Activated gamma-delta T cell (primary cell): ENCODE measurements at places on chromosomes 16 and 17.

GRCh38 chr17:12927001-12927400 lies 90.8 kb downstream of the ELAC2 start:
- no peak for DNase-seq

DNA sequence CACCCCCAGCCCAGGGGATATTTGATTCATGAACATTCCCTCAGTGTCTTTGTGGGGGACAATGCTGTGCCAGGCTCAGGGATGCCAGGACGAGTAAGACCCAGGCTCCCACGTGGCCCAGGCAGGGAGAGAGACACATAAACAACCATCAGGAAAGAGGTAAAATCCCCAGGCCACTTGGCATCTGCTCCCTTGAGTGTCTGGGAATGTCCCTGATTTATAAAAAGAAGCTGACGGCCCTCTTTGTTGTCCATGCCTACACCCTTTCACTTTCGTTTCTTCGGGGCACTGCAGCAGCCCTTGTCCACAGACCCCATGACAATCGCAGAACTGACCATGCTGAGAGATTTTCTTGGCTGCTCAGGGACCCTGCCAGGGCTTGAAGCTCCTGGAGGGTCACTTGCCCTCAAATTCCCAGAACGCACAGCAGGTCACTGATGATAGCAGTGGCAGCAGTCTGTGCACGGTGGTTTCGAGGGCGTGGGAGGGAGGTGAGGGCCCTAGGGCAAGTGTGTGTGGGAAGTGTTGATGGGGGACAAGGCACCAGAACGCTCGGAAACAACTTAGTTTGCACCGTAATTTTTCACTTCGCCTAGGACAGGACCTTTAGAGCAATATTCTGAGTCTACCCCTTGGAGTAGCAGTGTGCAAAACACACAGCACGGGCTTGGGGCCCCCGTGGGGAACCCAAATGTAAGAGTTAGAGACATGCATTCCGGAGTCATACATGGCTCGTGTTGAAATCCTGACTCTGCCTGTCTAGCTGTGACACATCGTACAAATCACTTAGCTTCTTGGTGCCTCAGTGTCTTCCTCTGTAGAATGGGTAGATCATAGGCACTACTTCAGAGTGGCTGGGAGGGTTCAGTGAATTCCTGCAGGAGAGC lies 4.7 kb downstream of the NOD2 start:
- no peak for DNase-seq

- no peak for DNase-seq
These were observed 194.1 kb downstream of the GSG1L start for GRCh38 chr16:27869411-27869810.

- peak; percentile 62 for DNase-seq
These were observed at the start of the genes ACADVL and DLG4 for GRCh38 chr17:7219812-7220592. TSS of gene ACADVL (plus strand) at chr17:7219938. CDS start at chr17:7219985, 47 bp downstream. TSS of gene DLG4 (minus strand) at chr17:7219836.

GRCh38 chr16:55035029-55035428 lies 104.4 kb downstream of the IRX5 start:
- DNase-seq: no peak

DNA sequence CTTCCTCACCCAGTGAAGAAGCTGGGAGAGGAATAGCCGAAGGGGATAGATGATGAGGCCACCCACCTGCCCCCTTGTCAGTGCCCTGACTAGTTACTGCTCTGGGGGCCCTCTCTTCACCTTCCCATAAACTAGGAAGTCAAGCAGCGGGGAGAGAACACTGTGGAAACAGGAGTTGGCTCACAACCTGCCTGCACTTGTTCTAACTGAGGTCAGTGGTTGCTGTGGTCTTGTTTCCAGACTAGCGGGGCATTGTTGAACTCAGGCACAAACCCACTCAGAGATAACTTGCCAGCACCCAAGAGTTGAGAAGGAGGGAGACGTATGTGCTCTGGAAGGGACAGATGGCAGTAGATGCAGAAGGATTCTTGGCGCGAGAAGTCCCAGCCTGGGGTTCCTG lies 48.6 kb upstream of the DDX52 start:
- DNase-seq: no peak

GRCh38 chr16:9518581-9518980 lies 427.1 kb downstream of the HAPSTR1 start:
- DNase-seq: no peak

- DNase-seq: no peak
These were observed 29.4 kb downstream of the IRF8 start for GRCh38 chr16:85928401-85928820.

GRCh38 chr16:29644338-29644857 lies 18.6 kb upstream of the SPN start:
- no peak for DNase-seq

GRCh38 chr17:11177340-11177739 lies 63.7 kb upstream of the SHISA6 start:
- DNase-seq: no peak

DNA sequence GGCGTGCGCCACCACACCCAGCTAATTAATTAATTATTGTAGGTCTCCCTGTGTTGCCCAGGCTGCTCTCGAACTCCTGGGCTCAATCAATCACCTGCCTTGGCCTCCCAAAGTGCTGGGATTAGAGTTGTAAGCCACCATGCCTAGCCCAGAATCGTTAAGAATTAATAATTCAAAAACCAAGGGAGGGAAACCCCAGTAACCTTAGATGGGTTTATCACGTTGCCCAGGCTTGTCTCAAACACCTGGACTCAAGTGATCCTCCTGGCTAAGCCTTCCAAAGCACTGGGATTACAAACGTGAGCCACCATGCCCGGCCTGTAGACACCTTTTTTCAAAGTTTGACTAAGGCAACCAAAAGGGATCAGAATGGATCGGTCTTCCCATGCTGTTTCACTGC lies 21.6 kb downstream of the CD300LF start:
- no peak for DNase-seq

DNA sequence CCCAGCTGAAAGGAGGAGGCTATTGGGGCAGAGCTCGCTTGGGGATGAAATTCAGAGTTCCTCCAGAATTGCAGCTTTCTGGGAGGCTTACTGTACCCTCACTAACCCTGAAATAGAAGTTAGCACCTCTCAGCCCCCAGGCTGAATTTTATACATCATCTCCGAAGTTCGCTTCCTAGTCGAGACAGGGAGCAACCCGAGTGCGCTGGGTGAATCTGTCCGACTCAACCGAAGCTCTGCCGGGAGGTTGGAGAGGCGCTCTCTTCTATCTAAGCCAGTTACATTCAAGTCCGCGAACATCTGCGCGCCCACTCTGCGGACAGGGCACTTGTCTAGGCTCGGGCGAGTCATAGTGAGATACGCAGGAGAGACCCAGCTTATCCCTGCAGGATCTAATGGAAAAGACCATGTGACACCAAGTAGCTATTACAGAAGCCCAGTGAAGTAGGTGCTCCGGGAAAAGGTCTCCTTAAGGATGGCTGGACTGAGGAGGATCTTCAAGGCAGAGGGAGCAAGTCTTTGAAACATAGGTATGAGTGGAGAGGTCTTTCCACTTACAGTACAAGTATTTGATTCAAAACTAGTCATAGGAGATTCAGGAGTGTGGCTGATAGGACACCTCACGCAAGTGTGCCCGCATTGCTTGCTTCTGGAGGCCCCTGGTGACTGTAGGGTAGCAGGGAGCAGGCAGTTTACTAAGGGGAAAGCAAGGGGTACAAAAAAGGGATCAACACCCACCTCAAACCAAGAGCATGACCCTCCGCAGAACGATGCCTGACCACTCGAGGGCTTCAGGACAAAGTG lies 646 bp upstream of the HES7 start:
- no peak for DNase-seq

- DNase-seq: no peak
These were observed 179.9 kb downstream of the SEC14L1 start for GRCh38 chr17:77320485-77321256.

DNA sequence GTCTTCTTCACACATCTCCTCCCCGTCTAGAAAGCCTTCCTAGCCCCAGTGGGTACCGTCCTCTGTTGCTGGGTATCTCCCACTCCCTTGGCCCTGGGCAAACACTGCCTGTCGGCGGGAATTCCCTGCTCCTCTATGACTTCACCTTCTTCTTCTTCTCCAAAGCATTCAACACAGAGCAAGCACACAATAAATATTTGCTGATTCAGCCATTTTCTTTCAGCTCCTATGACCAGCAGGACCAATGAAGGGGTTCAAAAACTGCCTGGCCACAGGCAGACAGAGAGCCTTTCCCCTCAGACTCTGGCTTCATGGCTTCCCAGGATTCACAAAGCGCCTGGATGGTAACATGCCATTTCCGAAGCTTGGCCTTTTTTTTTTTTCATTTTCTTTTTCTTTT lies 53.2 kb upstream of the ADCY9 start:
- no peak for DNase-seq

- no peak for DNase-seq
These were observed 4.0 kb downstream of the SRRM2 start for GRCh38 chr16:2756288-2757015.

GRCh38 chr16:54211203-54211602 lies 75.4 kb downstream of the IRX3 start:
- no peak for DNase-seq

GRCh38 chr16:4316108-4316863 lies 419 bp downstream of the GLIS2 start:
- DNase-seq: no peak

- no peak for DNase-seq
These were observed 28.1 kb upstream of the NOL11 start for GRCh38 chr17:67689534-67690177.

- no peak for DNase-seq
These were observed 103.8 kb upstream of the RPL38 start for GRCh38 chr17:74099442-74100340.

DNA sequence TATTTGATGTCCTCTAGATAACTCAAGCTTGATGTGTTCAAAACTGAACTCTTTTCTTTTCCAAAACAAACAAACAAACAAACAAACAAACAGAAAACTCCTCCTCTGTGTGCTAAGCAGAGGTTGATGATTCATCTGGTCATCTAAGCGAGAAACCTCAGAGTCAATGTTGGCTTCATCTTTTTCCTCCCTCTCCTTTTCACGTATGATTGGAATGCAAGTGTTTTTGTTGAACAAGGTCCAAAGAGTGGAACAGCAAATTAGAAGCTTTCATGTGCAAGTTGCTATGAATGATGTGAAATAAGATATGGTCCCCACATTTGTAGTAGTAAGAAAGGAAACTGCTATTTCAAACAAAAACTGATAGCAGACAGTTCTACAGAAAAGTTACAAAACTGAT lies 52.5 kb downstream of the TBX4 start:
- no peak for DNase-seq

DNA sequence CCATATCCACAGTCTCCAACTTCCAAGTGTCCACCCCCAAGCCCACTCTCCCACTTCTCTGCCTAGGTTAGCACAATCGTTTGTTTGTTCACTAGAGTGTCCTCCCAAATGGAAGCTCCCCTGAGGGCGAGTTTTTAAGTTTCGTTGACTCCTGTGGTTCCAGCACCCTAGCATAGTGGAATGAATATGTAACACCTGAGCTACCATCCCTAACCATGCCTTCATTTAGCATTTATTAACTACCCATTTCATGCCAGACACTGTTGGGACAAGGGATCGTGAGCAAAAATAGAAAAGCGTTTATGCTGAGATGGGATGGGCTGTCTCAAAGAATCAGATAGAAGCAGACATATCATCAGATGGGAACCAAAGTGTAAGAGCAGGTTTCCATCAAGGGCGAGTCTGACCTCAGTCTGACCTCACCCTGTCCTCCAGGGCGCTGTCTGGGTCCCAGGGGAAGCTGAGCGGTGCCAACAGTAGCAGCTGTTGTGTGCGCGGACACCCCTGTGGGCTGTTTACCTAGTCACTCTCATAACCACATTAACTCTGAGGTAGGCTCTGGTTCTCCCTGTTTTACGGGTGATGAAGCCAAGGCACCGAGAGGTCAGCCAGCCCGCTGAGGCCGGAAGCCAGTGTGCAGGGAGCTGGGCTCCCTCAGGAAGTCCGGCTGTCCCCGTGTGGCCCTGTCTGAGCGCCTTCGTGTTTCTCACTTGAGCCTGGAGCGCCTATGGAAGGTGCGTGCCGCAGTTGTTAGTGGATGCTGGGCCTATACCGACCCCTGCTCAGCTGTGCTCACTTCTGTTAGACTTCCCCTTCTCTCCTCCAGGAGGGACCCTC lies 6.2 kb downstream of the CNP start:
- no peak for DNase-seq

DNA sequence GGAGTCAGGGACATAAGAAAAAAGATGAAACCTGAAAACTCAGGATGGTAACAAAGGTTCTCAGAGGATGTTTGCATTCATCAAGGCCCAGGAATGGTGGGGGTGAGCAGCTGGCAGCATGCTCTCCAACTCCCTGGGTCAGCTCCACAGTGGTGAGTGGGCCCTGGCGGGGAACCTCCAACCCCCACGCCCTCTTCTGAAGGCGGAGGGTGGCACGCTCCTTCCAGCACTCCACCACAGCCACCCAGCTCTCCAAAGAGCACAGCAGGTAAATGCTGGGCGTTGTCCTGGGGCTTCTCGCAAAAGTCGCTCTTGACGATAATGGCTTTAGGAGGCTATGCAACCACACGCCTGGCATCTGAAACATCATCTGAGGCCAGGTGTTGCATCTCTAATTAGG lies 173.8 kb downstream of the C16orf78 start:
- DNase-seq: no peak

DNA sequence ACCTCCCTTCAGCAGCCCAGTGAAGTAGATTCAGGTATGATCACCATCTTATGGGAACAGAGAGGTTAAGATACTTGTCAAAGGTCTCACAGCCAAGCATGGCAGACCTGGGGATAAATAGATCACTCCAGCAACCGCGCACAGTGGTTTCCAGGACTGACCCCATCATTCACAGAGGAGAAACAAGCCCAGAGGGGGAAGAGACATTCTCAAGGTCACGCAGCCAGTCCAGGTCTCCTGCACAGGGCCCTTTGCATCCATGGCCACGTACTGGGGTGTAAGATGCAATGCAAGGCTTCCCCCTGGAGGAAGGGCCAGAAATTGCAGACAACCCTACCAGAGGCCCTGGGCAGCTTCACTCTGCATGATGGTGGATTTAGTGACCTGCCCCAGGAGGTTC lies 19.9 kb downstream of the TLE7 start:
- no peak for DNase-seq

- DNase-seq: no peak
These were observed 4.3 kb upstream of the TLCD2 start for GRCh38 chr17:1714427-1714979.

DNA sequence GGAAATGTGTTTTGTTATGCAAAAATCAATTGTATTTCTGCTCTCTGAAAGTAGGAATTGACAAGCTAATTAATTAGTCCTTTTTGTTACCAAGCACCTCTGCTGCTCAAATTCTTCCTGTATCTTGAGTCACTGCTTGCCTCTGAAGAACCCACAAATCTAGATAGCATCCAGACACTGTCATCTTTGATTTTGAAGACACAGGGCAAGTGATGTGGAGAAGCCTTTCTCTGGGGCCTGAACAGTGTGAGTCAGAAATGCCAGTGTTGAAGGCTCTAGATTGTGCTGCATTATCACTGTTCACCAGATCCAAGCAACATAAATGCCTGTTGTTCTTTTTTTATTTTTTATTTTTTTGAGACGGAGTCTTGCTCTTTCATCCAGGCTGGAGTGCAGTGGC lies 10.9 kb upstream of the ST6GALNAC1 start:
- no peak for DNase-seq

- DNase-seq: peak; percentile 93
These were observed at the start of the genes CTU2 and RNF166 for GRCh38 chr16:88706229-88706964. TSS of gene CTU2 (plus strand) at chr16:88706503. CDS start at chr16:88706531, 28 bp downstream. TSS of gene RNF166 (minus strand) at chr16:88706408. CDS start at chr16:88706325, 83 bp downstream.

DNA sequence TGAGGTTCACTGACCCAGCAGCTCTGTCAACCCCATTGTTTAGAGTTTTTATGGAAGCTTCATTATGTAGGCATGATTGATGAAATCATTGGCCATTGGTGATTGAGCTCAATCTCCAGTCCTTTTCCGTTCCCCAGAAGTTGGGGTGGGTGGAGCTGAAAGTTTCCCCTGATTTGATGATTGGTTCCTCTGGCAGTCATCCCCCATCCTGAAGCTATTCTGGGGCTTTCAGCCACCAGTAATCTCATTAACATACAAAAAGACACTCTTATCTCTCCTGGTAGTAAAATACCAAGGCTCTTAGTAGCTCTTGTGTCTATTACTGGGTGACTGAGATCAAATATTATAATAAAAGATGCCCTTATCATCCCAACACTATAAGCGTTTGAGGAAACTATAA lies 67.1 kb downstream of the TANC2 start:
- DNase-seq: no peak
